GM12878 (cell line): ENCODE measurements at places on chromosomes 5 and 9. TPM values are rescaled to one million over a fixed set of nuclear protein-coding genes. Genes with fewer than 3 reads are reported as not detected.
A peak's percentile ranks its signal among the peaks of the same experiment; 100 is the strongest.

- H3K4me3 ChIP-seq: no peak overlapping the region
- H3K36me3 ChIP-seq: no peaks in the 10 kb centered on the region
- H3K27ac ChIP-seq: no peak overlapping the region
These were observed 910.0 kb upstream of the WWC1 start for GRCh38 chr5:167381457-167381856.

- H3K27me3 ChIP-seq: no peaks in the 10 kb centered on the region; the same call in none of the 2 replicates
- H3K4me1 ChIP-seq: no peaks in the 10 kb centered on the region
- H3K27ac ChIP-seq: no peak overlapping the region
- no peaks in the 10 kb centered on the region for H3K36me3 ChIP-seq
- no peak for DNase-seq
- no peak overlapping the region for H3K4me3 ChIP-seq
These were observed 27.8 kb upstream of the LAMC3 start for GRCh38 chr9:130981002-130981755.

- DNase-seq: no peak
- no peaks in the 10 kb centered on the region for H3K27me3 ChIP-seq
- no peaks in the 10 kb centered on the region for H3K4me1 ChIP-seq
- peaks cover 16% of the 10 kb centered on the region for H3K36me3 ChIP-seq
- no peak overlapping the region for H3K4me3 ChIP-seq
These were observed 4.6 kb upstream of the SLC35D2 start for GRCh38 chr9:96388144-96388543.

DNA sequence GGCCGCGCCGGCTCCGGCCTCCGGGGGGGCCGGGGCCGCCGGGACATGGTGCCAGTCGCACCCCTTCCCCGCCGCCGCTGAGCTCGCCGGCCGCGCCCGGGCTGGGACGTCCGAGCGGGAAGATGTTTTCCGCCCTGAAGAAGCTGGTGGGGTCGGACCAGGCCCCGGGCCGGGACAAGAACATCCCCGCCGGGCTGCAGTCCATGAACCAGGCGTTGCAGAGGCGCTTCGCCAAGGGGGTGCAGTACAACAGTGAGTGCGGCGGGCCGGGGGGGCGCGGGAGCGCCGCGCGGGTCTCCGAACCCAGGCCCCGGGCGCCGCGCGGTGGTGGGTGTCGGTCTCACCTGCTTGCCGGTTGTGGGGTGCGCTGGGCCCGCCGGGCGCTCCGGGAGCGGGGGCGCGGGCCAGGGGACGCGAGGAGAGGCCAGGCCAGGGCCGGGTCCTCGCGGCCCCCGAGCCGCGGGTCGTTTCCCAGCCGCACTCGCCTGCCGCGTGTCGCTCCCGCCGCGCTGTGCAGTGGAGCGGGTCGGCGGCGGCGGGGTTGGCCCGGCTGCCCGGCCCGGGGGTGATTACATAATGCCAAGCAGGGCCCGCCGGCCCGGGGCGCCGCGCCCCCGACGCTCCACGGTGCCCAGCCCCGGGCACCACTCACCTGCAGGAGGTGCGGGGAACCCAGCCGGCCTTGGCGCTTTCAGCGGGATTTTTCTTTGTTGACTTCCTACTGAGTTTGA, 492 bp downstream of the RABL6 start:
- peak overlapping the region; percentile 74 for H3K27ac ChIP-seq
- H3K36me3 ChIP-seq: peaks cover 2% of the 10 kb centered on the region
- H3K4me1 ChIP-seq: peaks cover 7% of the 10 kb centered on the region
- H3K4me3 ChIP-seq: peak overlapping the region; percentile 90

- H3K36me3 ChIP-seq: no peaks in the 10 kb centered on the region; the same call in 1 of the 2 replicates
- DNase-seq: no peak
- no peak overlapping the region for H3K4me3 ChIP-seq
- H3K27me3 ChIP-seq: no peaks in the 10 kb centered on the region
- H3K27ac ChIP-seq: no peak overlapping the region
These were observed 58.0 kb downstream of the GPR21 start for GRCh38 chr9:123091459-123091858.

ZFR gene
- 52.7 and 54.8 TPM in 2 replicates for total RNA-seq

SLC12A2 gene
- 20.5 and 21.8 TPM in 2 replicates for total RNA-seq

DHX29 gene
- total RNA-seq: 17.0 and 17.7 TPM in 2 replicates

TNPO1 gene
- total RNA-seq: 80.6 and 95.7 TPM in 2 replicates

CATSPER3 gene
- total RNA-seq: 0.18 TPM in 1 of 2 replicates, not detected in the other
